ENCODE measurements at places on chromosomes 16 and 17.

DNA sequence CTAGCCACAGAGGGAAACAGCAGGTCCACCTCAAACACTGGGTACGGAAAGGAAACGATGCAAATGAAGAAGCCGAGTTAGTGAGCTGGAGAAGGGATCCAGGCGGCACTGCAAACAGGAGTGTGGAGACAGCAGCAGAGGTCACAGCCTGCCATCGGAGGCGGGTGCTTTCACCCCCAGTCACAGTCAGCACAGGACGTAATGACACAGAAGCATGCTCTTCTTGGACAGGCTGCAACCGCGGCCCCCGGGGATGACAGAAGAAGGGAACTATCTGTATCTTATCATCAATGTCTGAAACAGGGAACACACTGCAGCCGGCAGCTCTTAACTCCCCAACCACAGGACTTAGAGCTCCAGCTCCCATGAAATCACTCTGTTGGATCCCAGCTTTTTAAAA, 16.1 kb upstream of the SLC38A8 start:
- peak; percentile 38 for DNase-seq

GRCh38 chr17:61468263-61468907, 16.2 kb downstream of the TBX4 start:
- no peak for DNase-seq

GRCh38 chr17:61196302-61196704, 203.3 kb upstream of the TBX2 start:
- DNase-seq, result no peak

GRCh38 chr17:49472527-49472926, 22.6 kb upstream of the NGFR start:
- no peak for DNase-seq

DNA sequence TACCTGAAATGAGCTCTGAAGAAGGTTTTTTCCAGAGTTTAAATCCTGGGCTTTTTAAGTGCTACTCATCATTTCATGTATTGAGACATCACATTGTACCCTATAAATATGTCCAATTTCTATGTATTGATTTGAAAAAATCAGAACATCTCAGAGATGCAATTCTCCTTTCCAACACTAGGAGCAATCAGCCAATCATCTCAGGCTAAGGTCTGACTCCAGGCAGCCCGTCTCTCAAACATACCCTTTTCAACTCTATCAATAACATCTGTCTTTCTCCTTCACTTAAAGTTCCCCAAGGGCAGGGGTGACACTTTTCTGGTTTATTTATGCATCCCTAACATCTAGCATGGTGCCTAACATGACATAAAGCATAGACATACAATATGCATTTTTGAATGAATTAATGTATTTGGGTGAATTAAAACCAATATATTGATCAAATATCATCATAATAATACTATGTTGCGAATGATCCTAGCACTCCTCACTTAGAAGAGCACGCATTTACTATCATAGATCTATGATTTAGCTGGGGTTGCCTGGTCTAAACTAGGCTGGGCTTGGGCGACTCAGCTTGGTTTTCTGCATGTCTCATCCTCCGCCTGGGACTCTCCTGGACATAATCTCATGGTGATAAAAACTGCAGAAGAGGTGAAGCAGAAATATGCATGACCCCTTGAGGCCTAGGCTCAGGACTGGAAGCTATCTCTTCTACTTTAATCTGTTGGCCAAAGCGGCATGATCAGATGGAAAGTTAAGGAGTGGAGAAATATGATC, 5.2 kb upstream of the CDH11 start:
- DNase-seq, result no peak

DNA sequence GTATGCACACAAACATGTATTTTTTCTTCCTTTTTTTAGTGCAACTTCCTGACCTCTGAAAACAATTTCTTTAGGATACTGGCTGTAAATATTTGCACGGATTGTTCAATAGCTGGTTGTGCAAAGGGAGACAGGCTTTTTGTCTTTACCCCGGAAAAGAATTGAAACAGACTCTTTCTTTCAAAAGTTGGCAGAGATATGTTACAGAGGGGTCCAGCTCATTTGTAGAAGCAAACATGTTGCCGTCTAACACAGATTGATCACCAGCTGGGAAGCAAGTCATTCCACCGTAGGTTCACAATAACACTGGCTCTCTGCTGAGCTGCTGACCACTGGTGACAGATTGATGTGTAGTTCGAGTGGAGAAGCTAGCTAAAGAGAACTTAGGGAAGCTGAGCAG, 130.9 kb downstream of the STX8 start:
- no peak for DNase-seq

DNA sequence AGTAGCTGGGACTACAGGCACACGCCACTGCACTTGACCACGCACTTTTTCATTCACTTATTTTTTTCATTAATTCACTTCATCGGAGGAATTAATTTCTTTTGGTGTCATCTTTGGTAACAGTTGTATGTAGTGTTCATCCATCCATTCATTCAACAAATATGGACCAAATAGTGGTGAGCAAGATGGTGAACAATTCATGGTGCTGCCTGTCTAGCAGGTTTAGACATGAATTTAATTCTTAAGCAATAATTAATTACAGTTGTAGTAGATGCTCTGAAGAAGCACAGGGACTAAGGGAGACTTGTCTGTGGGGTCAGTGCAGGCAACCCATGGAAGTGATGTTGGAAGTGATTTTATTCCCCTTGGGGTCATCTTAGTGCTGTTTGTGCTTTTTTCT, 22.4 kb downstream of the GDE1 start:
- no peak for DNase-seq

DNA sequence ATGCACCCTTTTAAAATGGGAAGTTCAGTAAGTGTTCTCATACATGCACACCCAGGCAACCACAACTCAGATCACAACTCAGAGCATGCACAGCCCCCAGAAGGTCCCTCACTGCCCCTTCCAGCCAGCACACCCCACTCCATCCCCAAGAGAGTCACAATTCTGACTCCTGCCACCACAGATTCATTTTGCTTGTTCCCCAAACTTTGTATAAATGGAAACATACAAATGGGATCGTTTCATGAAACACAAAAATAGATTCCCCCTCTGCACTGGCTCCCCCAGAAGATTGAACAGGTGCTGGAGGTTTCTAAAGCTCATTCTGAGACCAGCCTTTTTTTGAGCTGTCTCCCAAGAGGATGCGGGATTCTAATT, 3.3 kb upstream of the TNFRSF13B start:
- DNase-seq, result no peak

- DNase-seq, result no peak
Measured at GRCh38 chr17:4631836-4632580, 9.5 kb downstream of the ALOX15 start.

GRCh38 chr17:50182783-50183420, 17.1 kb downstream of the SGCA start:
- DNase-seq, result no peak

- peak; percentile 90 for DNase-seq
Measured at GRCh38 chr16:57485916-57486857, at the start of gene DOK4. Gene DOK4, minus strand, starts transcription at chr16:57486493. Its CDS starts 6,986 bp downstream, at chr16:57479507.

- no peak for DNase-seq
Measured at GRCh38 chr17:28950017-28950751, 1.1 kb downstream of the PHF12 start.

DNA sequence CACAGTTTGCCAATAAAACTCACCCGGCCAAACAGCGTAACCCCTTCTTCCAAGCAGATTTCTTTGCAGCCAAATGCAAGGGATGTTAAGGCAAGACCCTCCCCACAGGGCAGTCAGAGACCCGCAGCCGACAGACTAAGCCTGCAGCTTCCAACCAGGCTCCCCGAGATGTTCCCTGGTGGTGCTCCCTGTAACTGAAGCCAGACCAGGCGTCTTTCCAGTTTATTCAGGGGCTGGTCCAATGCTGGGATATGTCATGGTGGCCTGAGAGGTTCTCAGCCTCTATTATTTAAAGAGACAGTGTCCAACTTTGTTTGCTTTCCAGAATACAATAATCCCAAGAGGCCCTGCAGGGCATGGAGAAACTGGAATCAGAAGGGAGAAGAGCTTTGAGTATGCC, at the start of gene PMP22:
TSS of gene PMP22 (minus strand) at position 196 of the 400 bp plus-strand sequence. CDS start 4,599 bp downstream, outside the sequence.
- no peak for DNase-seq

GRCh38 chr17:69170377-69170776, 28.7 kb upstream of the ABCA6 start:
- DNase-seq, result no peak

- peak; percentile 68 for DNase-seq
Measured at GRCh38 chr17:77496831-77497577, 356.2 kb downstream of the SEC14L1 start.

GRCh38 chr17:77498091-77498741, 357.4 kb downstream of the SEC14L1 start:
- DNase-seq, result peak; percentile 49

- DNase-seq, result no peak
Measured at GRCh38 chr17:46818316-46818928, at the start of gene WNT3. Gene WNT3, minus strand, starts transcription at chr17:46818692. Its CDS starts 95 bp downstream, at chr17:46818597.

- no peak for DNase-seq
Measured at GRCh38 chr16:49484451-49484849, 110.8 kb downstream of the C16orf78 start.

DNA sequence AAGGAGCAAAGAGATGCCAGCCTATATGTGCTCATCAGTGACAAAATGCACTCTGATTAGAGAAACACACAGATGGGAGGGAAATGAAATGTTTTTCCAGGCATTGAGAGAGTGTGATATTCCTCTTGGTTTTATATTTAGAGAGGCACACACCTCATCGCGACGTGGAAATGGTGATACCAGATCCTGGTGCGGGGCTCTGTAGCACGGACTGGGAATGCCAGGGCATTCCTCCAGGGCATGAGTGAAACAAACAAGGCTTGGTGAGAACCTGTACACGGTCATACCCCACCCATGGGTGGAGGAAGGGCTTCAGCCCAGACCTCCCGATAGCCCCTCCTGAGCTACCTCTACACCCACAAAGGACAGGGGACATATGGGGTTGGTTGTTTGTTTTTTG, 280.2 kb downstream of the C16orf95 start:
- DNase-seq, result peak; percentile 31

DNA sequence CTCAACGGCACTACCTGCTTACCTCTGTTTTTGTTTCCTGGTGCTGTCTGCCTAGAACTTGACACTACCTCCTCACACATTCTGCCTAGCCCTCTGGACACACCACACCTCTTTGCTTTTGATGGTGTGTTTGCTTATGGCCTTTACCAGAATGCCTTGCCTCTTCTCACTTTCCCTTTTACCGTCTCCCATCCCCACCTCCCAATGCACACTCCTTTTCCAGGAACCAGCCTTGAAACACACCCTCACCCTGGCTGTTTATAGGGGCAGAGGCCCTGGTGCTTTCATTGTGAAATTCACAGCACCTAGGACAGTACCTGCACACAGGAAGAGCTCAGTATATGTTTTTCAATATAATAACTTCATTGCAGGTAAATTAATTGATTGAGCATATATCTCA, 56.2 kb downstream of the MAP2K6 start:
- no peak for DNase-seq

GRCh38 chr16:3963203-3963602, 82.7 kb upstream of the CREBBP start:
- no peak for DNase-seq

DNA sequence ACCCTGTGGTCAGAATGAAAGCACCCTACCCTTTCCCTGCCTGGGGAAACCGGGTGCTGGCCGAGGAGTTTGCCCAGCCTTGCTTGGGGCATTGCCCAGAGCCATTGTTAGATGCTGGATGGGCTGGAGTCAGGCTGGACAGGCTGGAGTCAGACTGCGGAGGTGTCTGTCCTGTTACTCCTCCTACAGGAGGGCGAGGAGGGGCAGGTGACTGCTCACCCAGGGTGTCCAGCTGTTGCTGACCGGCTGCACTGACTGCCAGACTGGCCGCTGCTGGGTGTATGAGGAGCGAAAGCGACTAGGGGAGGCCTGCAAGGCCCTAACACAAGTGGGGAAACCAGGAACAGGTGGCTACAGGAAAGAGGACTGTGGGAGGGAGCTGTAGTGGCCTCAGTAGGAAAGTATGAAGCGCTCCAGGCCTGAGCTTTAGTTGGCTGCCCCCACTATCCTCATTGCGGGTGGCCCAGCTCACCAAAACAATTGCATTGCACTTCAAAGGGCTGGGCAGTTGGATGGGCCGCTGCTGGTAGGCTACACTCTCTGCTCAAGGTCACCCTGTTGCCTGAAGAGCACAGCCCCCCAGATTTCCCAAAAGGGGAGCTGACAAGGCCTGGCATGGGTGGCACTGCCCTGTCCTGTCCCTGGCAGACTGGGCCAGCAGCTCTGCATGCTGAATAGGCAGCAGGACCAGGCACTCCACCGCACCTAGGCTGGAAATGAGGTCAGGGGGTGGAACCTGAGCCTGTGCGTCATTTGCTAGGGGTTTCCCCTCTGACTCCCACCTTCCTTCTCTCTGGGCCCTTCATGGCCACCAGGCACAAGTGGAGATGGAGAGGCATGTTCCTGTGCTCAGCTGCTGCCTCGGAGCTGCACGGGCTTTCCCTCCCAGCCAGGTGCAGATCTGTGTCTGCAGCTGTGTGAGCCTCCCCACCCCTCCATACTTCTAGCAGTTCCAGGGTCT, 18.4 kb downstream of the LDHD start:
- DNase-seq, result no peak

- no peak for DNase-seq
Measured at GRCh38 chr16:3472878-3473595, 22.3 kb downstream of the C16orf90 start.

GRCh38 chr16:53166099-53166498, 111.3 kb downstream of the CHD9 start:
- DNase-seq, result no peak

DNA sequence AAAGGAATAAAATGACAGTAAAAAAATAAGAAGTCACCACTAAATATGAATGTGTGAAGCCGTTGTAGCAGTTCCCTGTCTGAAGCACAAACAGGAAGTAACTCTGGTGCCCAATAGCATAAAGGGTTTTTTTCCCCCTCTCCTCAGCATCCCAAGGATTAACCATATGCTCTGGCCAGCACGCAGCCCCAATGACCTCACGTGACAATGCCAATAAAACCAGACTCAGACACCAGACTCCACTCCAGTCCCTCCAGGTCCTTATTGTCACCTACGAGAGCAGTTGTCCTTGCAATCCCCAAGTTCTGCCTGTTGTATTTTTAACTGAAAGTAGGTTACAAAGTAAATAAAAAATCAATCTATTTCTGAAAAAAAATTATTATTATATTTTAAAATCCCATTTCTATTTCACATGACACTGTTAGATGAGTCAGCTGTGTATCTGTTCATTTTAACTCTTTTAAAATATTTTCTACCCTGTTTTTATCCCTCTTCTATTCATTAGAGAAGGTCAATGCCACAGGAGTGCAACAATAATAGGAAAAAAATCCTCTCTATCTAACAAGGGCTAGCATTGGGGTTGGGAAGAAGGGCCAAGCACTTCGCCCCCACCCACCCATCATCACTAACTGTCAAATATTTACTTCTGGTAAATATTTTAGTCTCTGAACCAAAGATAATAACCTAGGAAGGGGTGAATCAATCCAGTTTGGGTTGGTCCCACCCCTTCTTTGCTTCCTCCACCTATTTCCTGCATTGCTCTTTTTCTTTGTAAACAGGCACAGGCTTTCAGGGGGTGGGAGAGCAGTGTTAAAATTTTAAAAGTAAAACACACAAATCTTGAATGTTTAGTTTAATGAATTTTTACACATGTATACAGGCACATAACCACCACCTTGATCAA, 6.6 kb downstream of the PRAC1 start:
- DNase-seq, result no peak
